NCI-H446 treated with DMSO at 0.1 percent for 48 hours (cell line): ENCODE measurements at places on chromosomes 11 and 22.

- no peak for DNase-seq
Measured at GRCh38 chr11:66107600-66108510, 37.8 kb downstream of the PACS1 start.

- no peak for DNase-seq
Measured at GRCh38 chr11:45852018-45852711, 4.9 kb downstream of the CRY2 start.

DNA sequence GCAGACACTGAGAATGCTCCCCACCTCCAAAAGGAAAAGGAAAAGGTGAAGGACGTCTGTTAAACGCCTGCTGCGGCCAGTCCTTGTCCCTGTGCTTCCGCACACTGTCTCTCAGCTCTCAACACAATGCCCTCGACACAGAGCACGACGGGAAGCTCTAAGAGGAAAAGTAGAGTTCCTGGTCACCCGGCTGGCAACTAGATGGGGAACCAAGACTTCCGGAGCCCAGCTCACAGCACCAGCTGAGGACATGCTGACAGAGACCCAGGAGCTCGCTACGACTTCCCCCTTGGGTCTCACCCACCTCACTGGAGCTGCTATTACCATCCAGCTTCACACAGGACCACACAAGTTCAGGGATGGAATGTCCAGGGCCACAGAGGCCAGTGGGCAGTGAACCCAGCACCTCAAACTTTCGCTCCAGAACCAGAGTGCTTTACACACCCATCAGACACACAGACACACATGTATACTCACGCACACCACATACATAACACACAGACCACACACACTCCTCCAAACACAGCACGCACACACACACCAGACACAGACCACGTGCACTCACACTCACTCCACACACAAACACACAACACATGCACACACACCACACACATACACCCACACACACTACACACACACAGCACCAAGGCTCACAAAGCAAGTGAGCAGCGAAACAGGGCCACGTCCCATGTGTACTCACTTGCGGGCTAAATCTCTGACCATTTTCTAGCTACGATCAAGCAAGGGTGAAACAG is 9.6 kb downstream of the SULT4A1 start:
- no peak for DNase-seq

- DNase-seq = no peak
Measured at GRCh38 chr22:41009222-41009948, 58.2 kb downstream of the RBX1 start.

DNA sequence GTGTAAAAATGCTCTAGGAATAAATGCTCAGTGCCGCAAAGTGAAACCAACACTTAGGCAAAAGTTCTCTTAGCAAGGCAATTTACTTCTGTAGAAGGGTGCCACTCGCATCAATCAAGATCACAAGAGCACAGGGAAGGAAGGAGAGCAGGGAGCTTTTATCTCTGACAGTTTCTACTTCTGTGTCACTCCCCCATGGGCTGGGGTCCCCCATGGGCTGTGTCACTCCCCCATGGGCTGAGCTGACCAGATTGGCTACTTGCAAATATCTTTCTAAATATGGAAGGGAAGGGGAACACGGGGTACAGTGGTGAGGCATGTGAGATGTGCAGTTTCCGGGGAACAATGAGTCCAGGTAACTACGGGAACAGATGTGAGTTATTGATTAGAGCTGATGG is 397 bp downstream of the OR52N2 start:
- DNase-seq = no peak

GRCh38 chr11:76763573-76764346 is 19.4 kb upstream of the TSKU start:
- no peak for DNase-seq

- DNase-seq = peak; percentile 74
Measured at GRCh38 chr22:20857838-20858614, 585 bp downstream of the PI4KA start.

DNA sequence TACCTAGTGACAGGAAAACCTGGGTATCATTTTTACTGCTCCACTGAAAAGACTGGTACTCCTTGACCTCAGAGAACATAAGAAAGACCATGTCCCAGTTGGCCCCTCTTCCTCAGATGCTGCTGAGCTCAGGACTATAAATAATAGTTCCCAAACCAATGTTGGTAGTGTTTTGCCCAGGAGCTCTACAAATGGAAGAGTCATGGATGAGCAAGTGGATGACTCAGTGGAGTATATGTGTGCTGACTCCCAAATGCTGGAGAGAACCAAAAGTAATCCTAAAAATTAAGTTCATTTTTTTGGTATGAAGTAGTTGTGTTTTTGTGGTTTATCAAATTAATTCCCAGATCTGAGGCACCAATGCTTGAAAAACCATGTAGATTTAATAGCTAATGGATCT is 482.0 kb downstream of the KCNA4 start:
- no peak for DNase-seq

DNA sequence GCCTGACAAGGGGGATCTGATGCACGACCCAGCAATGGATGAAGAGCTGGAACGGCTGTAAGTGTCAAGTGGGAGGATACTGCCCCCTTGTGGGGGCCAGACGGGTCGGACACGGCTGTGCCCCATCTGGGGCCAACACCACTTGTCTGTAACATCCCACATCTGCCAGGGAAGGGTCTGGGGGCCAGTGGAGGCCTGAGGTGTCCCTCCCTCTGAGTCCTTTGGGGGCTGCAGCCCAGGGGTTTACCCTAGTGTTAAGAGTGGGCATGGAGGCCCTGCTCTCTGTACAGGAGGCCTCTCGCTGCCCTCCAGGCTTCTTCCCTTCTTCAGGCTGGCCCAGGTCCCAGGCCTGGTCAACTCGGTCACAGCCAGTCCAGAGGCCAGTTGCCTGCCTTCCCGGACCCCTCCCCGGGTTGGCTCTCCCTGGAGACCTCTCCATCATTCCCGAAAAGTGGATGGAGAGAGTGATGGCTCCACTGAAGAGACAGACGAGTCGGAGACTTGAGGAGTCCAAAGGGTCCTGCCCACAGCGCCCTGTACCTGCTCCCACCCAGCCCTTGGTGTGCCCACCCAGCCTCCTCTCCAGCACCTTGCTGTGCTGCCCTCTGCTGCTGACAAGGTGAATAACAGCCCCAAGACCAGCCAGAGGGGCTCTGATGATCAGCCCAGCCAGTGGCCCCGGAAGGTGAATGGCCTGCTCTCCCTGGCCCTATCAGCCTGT is 15.4 kb downstream of the ARFGAP2 start:
- peak; percentile 43 for DNase-seq

DNA sequence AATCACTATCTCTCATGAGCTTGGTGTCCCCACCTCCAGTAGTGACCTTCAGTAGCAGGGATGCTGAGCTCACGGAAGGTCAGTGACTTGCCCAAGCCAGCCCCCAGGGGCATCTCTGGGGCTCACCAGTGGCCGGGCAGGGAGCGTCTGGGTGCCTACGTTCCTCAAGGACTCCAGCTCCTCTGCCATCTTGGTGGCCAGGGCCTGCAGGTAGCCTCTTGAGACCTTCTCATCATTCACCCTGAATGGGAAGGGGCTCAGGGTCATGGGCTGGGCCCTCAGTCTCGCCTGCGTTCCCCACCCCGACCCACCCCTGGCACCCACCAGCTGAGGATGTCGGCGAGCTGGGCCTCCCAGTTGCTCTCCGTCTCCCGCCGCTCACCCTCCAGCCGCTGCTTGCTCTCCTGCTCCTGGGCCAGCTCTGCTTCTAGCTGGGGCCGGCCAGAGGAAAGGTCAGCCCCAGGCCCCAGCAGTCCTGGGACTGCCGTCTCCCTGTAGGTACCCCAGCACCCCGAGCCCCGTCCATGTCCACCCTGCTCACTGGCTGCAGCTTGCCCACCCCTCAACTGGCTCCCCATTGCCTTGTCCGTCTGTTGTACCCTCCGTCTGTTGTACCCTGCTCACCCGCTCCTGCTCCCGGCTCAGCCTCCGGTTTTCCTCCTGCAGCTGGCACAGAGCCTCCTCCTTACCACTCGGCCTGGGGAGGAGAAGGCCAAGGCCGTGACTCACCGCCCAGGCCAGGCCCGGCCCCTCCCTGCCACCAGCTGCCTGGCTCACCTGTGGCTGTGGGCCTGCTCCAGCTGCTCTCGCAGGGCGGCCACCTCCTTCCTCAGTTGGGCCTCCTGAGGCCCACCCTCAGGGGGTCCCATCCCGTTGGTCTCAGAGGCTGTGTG is 9.5 kb downstream of the CDC42BPG start:
- no peak for DNase-seq

DNA sequence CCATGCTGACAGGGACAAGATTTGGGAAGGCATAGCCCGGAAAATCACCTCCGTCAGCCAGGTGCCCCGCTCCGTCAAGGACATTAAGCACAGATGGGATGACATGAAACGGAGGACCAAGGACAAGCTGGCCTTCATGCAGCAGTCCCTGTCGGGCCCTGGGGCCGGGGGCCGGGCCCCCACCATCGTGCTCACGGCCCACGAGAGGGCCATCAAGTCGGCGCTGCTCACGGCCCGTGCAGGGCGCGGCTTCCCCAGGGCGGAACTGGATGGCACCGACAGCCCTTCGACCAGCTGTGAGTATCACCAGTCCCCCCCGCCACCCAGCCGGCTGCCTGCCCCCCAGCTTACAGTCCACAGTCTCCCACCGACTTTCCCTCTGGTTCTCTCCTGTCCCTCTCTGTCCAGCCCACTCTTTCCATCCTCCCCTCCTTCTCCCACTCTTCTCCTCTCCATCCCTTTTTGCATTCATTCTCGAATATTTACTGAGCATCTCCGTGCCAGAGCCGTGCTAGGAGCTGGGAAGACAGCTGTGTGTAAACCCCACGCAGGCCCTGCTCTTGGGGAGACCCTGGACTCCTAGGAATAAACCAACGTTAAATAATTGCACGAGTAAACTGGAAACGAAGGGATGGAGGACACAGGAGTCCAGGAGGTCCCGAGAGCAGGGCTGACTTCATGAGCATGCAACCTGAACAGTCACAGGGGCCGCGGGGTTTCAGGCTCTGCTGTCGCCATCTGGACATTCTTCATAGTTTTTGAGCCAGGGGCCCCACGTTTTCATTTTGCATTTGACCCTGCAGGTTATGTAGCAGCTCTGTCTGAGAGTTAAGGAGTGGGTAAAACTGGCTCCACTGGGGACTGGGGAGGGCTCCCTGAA is 62.8 kb downstream of the PRDM11 start:
- no peak for DNase-seq

DNA sequence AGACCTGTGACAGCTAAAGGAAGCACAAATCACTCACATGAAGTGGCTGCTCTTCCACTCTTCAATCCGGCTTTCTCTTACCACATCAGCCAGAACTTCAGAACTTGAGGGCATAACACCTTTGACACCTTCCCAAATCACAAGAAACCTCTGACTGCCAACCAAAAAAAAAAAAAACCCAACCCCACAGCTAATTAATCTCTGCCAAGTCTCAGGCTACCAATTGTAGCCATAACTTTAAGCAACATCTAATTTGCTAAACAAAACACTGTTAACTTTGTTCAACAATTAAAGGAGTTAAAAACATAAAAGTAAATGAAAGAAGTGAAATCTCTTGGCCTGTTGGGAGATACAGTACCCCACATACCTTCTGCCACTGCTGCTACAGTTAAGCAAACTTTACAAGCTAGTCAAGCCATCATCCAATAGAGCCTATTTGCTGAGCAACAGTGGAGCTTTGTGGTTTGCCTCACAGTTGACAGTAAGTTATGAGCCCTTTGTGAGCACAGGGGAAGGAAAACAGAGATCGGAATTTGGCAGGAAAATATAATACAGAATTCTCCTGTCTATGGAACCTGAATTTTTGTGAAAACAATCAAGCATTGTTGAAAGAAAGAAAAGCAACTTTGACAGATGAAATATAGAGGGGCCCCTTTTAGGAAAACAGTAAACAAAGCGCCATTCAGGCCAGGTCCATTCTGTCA is at the start of gene SOX6:
Gene SOX6 (minus strand): TSS at position 490 of the 704 bp plus-strand sequence. CDS start 15,298 bp downstream, outside the sequence.
- DNase-seq = peak; percentile 44

- DNase-seq = no peak
Measured at GRCh38 chr11:62352355-62353336, 15.4 kb downstream of the ASRGL1 start.

- DNase-seq = no peak
Measured at GRCh38 chr11:128284634-128285033, 302.7 kb downstream of the ETS1 start.

GRCh38 chr22:31627223-31627731 is 34.7 kb downstream of the PISD start:
- no peak for DNase-seq

GRCh38 chr22:34669001-34669400 is 397.0 kb upstream of the ISX start:
- no peak for DNase-seq

DNA sequence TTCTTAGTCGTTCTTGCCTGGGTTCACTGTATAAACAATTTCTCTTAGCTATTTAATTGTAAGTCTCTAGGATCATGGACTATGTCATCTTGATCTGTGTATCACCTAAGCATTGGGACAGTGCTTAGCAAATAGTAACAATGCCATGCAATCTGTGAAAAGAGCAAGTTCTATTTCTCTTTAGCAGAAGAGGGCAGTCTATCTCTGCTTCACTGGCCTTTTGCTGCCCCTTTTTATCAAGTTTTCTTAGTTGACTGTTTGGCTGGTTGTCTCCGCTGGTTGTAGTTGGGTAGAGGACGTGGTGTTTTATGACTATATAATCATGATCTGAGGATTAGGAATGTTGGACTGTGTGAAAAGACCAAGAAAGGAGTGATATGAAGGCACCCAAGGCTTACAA is 315.0 kb downstream of the JRKL start:
- no peak for DNase-seq

- no peak for DNase-seq
Measured at GRCh38 chr11:36118084-36118483, 171.1 kb downstream of the COMMD9 start.
